ENCODE measurements at places on chromosomes 11 and 22.

DNA sequence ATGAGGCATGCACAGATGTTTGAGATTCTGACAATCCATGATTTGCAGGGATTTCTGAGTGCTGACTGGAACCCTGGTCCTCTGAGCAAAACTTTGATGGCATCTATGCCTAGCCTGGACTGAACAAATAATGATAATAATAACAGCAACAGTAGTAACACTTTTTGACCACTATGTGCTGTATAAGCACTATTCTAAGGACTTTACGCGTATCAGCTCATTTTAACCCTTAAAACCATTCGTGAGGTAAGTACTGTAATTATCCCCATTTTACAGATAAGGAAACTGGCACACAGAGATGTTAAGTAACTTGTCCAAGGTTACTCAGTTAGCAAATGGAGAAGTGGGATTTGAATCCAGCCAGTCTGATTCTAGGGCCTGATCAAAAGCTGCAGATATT is 168.4 kb downstream of the C11orf91 start:
- no peak for DNase-seq

DNA sequence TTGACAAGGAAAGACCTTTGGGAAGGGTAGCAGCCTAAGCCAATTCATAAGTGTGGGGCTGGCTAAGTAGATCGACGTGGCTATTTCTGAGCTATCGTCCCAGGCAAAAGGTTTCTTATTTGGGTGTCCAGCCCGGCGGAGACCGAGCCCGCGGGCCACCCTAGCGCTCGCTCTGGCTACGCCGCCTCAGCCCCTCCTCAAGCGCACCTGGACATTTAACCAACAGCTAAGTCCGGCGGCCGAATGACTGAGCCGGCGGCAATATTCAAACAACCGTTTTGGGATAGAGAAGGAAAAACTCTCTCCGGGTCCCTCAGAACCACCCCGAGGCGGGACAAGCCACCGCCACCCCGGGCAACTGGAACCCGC is 457 bp downstream of the RNF141 start:
- DNase-seq, result no peak

GRCh38 chr11:14132312-14132711 is 169.8 kb downstream of the SPON1 start:
- no peak for DNase-seq

- DNase-seq, result no peak
These were observed 193.6 kb downstream of the CWF19L2 start for GRCh38 chr11:107263844-107264563.
